CD4-positive, alpha-beta T cell treated with Interleukin-4 for 4 hours (primary cell): ENCODE measurements at places on chromosomes 12 and 14.
A peak's percentile ranks its signal among the peaks of the same experiment; 100 is the strongest.

DNA sequence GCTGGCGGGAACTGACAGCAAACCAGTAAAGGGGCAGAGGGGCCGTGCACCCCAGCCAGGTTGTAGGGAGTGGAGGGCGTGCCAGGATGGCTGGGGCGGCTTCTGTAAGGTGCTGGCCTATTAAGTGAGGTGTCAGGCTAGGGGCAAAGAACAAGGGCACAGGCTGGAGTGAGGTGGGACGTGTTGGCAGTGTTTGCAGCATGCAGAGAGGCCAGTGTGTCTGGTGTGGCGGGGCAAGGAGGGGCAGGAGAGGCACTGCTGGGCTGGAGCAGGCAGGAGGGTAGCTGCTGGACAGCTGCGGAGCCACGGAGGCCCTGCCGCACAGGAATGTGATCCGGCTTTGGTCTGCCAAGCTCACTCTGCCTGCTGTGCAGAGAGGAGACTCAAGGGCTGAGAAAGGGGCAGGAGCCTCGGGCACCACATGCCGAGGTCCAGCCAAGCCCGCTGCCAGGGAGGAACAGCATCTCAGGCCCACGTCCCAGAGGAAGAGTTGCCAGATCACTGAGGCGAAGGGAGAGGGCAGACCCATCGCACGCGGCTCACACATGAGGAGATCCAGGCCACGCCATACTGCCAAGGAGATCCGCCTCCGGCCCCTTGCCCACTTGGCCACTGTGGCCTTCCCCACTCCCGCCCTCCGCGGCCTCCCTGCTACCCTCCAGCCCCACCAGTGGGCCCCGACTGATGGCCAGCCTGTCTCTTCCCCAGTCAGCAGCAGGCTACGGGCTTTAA, 46.8 kb downstream of the AMN start:
- no peak for DNase-seq

- DNase-seq, result no peak
Measured at GRCh38 chr12:72098622-72099021, 160.0 kb downstream of the TPH2 start.

DNA sequence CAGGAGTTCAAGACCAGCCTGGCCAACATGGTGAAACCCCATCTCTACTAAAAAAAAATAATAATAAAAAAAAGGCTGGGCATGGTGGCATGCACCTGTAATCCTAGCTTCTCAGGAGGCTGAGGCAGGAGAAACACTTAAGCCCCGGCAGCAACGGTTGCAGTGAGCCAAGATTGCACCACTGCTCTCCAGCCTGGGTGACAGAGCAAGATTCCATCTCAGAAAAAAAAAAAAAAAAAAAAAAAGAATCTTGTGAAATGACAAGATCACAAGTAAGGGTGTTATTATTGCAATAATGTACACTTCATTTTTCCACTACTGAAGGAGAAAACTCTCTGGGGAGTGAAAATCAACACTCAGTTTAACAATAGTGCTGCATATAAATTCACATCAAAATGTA, 8.8 kb upstream of the PTGR2 start:
- DNase-seq, result no peak

- DNase-seq, result no peak
Measured at GRCh38 chr12:109719123-109720022, 5.7 kb downstream of the FAM222A start.

DNA sequence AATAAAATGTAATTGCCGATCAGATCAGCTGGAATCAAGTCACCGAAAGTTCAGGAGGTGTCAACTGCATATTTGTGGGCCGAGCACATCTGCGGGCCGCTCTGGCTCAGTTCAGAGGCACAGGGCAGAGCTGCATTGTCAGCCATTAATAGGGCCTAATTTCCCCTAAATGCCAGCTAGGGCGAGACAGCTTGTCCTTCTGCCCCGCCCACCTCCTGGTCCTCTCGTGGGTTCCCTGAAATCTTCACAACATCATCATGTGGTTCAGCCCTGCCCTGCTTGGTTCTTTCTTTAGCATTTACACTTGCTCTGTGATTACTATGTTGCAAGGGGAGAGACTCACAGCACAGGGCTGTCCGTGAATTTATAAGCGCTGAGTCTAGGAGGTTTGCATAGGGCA, 148.9 kb downstream of the CHST11 start:
- no peak for DNase-seq

- DNase-seq, result no peak
Measured at GRCh38 chr12:109555431-109556315, 17.6 kb downstream of the MMAB start.

DNA sequence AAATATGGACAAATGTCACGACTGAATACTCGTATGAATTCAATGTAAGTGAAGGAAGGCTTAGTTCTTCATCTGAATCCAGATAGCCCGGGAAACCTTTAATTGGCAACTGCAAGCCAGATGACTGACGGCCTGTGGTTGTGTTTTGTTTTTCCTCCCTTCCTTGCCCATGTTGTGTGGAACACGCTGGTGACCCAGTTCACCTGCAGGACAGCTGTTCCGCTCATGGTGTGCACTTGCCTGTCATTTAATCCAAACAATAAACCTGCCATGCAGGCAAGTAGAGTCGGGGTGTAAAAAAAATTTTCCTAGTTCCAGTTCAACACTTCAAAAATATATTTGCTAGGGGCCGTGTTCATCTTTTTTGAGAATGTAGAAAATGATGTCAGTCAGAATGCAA, 88.0 kb downstream of the TMEM132D start:
- no peak for DNase-seq

DNA sequence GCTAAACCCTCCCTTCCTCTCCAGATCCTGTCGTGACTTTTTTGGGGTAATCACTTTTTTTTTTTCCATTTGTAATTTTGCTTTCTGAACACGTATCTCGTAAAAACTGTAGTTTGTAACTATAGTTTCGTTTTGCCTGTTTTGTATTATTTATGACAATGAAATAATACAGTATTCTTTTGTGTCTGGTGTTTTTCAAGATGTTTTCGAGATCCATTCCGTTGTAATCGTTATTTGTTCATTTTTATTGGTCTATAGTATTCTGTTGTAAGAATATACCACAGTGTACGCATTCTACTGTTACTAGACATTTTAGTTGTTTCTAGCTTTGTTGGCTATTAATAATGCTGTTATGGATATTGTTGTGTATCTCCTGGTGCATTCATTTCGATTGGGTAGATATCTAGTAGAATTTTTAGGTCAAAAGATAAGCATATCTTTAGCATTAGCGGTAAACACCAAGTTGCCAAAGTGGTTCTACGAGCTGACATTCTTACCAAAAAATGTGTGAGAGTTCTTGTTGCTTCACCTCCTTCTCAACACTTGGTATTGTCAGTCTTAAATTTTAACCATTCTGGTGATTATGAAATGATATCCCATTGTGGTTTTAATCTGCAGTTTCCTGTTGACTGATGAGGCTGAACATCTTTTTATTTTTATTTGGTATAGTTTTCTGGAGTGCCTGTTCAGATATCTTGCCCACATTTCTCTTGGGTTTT, 92.3 kb upstream of the EVL start:
- no peak for DNase-seq

GRCh38 chr12:113162102-113163029, 12.8 kb downstream of the CFAP73 start:
- DNase-seq, result no peak

GRCh38 chr12:113591480-113591974, 119.9 kb upstream of the LHX5 start:
- no peak for DNase-seq

GRCh38 chr14:102417001-102417431, 54.3 kb downstream of the TECPR2 start:
- DNase-seq, result no peak

- peak; percentile 61 for DNase-seq
Measured at GRCh38 chr14:52267501-52268278, at the start of gene PTGDR. PTGDR (plus strand) TSS chr14:52267698; CDS start chr14:52267815, 117 bp downstream.

DNA sequence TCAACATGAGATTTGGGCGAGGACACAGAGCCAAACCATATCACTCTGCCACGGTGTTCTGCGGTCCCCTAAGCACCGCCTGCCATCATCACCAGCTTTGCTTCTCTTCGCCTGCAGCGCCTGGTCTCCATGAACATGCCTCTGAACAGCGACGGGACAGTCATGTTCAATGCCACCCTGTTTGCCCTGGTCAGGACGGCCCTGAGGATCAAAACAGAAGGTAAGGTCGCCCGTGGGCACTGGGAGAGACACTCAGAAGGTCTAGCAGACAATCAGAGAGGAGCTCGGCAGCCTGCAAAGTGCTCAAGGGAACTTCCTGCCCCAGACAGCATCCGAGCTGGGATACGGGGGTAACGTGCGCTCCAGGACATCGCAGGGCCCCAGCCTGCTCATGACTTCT, 126.0 kb upstream of the FKBP4 start:
- DNase-seq, result no peak

DNA sequence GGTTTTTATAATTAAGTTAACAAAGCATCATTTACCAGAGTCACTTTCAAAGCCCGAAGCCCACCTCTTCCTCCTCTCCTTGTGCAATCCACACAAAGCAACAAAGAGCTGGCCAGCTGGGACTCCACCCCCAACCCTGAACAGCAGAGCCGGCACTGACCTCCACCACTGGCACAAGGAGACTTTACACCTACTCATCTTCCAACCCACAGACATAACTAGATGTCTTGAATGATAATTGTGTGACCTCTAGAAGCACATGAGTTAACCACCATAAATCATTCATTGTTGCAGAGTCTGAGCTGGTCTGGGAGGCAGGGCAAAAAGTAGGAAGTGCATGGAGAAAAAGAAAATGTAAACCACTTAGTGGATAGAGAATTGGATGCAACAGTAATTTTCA, 72.2 kb downstream of the ST8SIA1 start:
- DNase-seq, result no peak

DNA sequence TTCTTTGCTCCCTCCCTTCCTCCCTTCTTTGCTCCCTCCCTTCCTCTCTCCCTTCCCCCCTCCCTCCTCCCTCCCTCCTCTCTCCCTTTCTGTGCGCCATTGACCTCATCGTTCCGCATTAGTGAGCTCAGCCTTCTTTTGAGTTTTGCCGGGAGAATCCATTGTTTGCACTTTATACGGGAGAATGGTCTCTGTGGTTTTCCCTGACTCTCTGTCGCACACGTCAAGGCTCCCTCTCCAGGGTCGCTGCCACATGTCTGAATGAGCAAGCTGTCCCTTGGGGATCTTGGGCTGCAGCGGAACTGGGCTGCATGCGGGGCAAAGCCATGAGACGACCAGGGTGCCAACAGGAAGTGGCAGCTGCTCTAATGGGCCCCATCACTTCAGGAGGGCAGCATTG, 118.5 kb downstream of the GLT1D1 start:
- no peak for DNase-seq

GRCh38 chr12:109951136-109951535, 45.0 kb downstream of the GIT2 start:
- no peak for DNase-seq

- DNase-seq, result no peak
Measured at GRCh38 chr12:83676781-83677295, 990.1 kb downstream of the TMTC2 start.

DNA sequence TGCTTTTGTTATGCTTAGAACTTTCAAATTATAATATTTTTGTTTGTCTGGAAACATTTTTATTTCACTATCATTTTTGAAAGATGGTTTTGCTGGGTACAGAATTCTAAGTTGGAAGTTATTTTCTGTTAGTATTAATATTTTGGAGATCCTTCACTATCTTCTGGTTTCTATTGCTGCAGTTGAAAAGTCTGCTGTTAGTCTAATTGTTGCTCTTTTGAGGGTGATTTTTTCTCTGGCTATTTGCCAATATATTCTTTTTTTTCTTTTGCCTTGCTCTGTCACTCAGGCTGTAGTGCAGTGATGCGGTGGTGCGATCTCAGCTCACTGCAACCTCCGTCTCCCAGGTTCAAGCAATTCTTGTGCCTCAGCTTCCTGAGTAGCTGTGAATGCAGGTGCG, 28.2 kb upstream of the ARID2 start:
- DNase-seq, result no peak

- DNase-seq, result no peak
Measured at GRCh38 chr14:43877351-43877960, 629.6 kb downstream of the FSCB start.

GRCh38 chr12:68963856-68964745, 31.1 kb upstream of the CPM start:
- no peak for DNase-seq

GRCh38 chr12:115443351-115443938, 759.5 kb upstream of the TBX3 start:
- no peak for DNase-seq

DNA sequence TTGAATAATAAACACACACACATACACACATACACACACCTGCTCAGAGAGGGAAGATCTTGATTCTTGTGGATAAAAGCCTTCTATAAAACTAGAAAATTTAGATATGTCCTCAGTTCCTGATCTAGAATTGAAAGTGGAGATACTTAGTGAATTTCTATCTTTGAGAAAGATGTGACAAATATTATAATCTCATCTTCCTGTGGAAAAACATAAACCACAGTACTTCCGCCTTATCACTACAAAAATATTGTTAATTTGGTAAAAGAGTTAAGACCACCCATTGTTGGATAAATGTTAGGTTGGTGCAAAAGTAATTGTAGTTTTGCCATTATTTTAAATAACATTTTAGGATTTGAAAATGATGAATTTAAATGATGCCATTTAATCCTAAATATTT, at the start of gene KLRK1:
Gene KLRK1 (minus strand): TSS at position 138 of the 400 bp plus-strand sequence. CDS start 1,231 bp downstream, outside the sequence.
- DNase-seq, result peak; percentile 51

DNA sequence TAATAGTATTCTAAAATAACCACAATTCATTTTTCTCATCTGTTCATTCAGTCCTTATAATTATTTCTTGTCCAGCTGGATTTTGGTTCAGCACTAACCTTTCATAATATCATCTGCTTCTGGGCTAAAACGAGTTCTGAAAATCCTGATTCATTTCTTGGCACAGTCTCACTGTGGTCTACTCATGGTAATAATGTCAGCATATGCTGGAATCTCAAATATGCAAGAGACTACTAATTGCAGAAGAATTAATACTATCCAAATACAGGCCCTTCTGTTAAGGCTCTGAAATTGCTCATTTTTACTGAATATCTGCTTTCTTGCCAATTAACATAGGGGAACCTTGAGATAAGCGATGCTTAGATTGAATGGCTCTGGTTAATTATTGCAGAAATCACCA, 597.1 kb downstream of the RPL10L start:
- no peak for DNase-seq

- DNase-seq, result no peak
Measured at GRCh38 chr12:12301122-12301521, 34.3 kb upstream of the LRP6 start.

DNA sequence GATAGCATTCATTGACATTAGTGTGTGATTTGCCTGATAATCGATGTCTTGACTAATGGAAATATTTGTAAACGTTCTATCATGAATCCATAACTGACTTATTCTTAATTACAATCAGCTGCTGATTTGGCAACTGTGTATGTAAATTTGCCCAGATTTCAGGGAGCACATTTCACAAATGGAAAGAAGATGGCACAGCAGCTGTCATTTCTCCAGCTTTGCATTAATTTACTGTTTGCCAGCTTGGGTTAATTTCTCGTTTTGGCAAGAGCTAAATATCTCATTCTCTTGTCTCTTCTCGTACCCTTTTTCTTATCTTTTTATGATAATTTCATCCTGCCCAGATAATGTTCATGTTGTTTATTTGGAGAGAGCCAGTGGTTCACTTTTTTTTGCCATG, 22.9 kb downstream of the TDP1 start:
- DNase-seq, result no peak

DNA sequence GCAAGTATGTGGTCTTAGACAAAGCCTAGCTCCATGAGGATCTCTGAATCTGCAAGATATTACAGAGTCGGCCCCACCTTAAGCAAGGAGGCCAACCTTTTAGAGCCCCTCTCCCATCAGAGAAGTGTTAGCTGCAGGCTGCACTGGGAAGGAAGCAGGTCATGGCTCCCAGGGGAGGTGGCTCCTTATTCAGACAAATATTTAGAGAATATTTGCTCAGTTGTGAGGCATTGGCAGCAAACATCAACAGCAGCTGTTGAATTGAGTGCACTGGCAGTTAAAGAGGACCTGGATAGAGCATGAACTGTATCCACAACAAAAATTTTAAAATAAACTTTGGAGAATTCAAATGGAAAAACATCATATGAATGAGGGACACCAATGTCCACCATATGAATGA, 44.7 kb downstream of the FSCB start:
- DNase-seq, result no peak
